ENCODE measurements at places on chromosomes 7 and 10.

- no peak for DNase-seq
These were observed 270.3 kb upstream of the AOAH start for GRCh38 chr7:36994456-36995112.

DNA sequence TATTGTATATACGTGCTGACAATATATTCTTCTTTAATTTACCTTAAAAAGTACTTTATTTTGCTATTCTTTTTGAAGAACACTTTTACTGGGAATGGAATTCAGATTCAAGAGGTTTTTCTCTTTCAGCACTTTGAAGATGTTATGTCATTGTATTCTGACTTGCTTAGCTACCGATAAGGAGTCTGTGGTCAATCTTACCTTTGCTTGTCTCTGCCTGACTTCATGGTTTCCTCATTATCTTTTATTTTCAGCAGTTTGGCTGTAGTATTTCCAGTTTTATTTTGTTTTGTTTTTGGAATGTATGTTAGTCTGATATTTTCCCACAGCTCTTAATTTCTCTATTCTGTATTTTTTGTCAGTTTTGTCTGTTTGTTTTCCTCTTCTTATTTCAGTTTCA, 187.9 kb upstream of the SMIM30 start:
- no peak for DNase-seq

GRCh38 chr7:140544388-140544826, 65.1 kb upstream of the MKRN1 start:
- no peak for DNase-seq

DNA sequence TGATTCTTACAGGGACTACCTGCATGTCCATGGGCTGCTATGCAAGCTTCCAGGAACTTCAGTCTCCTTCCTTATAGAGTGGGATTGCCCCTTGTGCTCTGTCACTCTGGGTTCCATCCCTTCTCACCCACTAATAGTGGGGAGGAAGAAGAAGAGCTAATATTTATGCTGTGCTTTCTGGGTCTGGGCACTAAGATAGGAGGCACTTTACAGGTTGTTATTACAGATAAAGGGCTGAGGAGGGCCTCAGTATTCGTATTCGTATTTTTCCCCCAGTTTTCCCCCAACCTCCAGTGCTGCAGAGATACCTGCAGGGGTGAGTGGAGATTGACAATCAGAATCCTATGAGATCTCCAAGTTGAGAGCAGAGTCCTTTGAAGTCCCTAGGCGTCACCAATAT, 14.2 kb downstream of the HK1 start:
- DNase-seq: no peak

- peak; percentile 94 for DNase-seq
These were observed at the start of gene BBS9 for GRCh38 chr7:33128990-33129805. Gene BBS9 (plus strand): TSS chr7:33129564. CDS start chr7:33146253, 16,689 bp downstream.

GRCh38 chr10:113267619-113268562, 285.0 kb upstream of the HABP2 start:
- DNase-seq: no peak

- DNase-seq: no peak
These were observed 7.7 kb downstream of the HTR7 start for GRCh38 chr10:90849956-90850749.

- DNase-seq: peak; percentile 94
These were observed 14.4 kb upstream of the WBP1L start for GRCh38 chr10:102729029-102730026.

GRCh38 chr7:120043250-120043649, 229.7 kb upstream of the KCND2 start:
- no peak for DNase-seq

DNA sequence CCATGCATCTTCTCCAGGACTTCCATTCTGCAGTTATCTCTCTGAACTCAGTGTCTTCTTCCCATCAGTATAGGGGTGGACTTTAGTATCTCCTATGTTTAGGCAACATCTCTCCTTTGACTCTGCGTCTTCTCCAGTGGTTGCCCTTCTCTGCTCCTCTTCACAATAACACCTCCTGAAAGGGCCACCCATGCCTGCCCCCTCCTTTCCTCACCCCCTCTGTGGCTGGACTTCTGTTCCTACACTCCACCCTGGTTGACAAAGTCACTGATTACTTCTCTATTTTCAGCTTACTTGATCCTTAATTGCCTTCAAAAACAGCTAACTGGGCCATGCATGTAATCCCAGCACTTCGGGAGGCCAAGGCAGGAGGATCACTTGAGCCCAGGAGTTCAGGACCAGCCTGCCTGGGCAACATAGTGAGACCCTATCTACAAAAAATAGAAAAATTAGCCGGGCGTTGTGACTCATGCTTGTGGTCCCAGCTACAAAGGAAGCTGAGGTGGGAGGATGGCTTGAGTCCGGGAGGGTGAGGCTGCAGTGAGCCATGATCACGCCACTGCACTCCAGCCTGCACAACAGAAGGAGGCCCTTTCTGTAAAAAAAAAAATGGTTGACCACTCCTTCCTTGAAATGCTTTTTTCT, 13.7 kb downstream of the SRGN start:
- no peak for DNase-seq

- peak; percentile 58 for DNase-seq
These were observed at the start of gene TFPI2 for GRCh38 chr7:93890464-93891068. Gene TFPI2 (minus strand): TSS chr7:93890753. CDS start chr7:93890678, 75 bp downstream.

- DNase-seq: no peak
These were observed 116.6 kb downstream of the NEURL1 start for GRCh38 chr10:103610083-103610472.

DNA sequence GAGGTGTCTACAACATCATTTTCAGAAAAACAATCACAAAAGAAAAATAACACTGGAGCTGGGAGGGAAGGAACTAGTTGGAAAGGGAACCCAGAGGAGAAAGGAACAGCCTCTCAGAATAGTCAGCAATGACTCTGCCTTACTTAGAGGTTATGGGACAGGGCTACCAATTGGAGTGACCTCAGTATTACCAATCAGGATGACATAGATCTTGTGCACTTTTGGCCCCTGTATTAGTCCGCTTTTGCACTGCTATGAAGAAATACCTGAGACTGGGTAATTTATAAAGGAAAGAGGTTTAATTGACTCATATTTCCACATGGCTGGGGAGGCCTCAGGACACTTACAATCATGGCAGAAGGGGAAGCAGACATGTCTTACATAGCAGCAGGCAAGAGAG, 99.7 kb upstream of the SDK1 start:
- no peak for DNase-seq

DNA sequence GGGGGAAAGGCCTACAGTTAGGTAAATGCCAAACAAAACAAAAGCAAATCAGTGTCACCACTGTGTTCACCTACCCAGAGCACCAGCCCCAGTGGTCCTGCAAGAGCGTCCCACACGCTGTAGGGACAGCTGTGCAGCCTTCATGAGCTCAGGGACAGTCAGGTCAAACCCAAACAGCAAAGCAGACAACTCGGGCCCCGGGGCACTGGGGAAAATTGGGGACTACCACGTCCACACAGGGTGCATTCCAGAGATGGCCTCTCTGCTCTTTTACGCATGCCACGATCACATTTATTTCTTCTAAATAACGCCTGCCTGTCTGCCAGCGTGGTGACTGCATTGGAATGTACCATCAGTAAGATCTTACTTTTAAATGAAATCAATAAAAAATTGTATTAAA, 21.7 kb downstream of the EBF3 start:
- DNase-seq: no peak

DNA sequence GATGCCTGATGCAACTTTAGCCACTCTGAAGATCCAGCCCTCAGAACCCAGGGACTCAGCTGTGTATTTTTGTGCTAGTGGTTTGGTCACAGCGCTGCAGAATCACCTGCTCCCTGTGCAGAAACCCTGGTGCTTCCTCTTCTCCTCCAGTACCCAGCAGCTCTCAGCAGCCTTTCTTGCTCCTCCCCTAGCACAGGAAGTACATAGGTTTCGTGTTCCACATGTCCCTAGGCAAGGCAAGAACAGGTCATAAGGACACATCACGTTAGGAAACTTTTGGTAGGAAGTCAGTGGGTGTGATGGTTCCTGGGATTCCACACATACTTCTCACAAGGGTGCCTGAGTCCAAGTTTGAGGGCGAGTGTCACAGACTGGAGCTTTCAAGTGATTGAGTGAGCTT, 167.9 kb upstream of the PRSS1 start:
- DNase-seq: no peak

DNA sequence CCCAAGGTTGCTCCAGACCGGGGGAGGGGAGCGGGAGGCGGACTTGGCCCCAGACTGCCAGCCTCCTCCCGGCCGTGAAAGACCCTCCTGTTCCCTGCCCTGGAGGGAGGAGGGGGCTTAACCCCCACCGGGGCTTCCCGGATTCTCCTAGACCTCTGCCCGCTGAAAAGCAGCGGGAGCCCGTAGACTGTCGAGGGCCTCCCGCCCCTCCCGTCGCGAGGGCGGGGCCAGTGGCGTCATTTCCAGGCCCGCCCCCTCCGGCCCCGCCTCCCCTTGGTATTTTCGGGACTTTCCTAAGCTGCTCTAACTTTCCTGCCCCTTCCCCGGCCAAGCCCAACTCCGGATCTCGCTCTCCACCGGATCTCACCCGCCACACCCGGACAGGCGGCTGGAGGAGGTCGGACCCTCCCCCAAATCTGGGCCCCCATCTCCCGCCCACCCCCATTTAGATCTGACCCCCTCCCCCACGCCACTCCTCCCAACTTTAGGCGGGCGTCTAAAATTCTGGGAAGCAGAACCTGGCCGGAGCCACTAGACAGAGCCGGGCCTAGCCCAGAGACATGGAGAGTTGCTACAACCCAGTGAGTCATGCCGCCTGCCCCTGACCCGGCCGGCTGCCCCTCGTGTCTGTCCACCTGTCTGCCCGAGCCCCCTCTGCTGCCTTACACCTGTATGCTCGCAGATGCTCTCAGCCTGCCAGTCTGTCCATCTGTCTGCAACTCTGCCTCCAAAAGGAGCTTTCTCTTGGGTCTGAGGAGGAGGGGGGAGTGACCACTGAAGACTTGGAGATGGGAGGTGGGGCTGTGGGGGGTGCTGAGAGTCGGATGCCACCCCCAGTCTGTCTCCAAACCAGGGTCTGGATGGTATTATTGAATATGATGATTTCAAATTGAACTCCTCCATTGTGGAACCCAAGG, at the start of gene NFKB2:
TSS of gene NFKB2 (plus strand) at position 306 of the 917 bp plus-strand sequence. CDS start at position 561, 255 bp downstream.
- peak; percentile 89 for DNase-seq

GRCh38 chr10:96996275-96996965, 164.3 kb downstream of the LCOR start:
- DNase-seq: no peak

DNA sequence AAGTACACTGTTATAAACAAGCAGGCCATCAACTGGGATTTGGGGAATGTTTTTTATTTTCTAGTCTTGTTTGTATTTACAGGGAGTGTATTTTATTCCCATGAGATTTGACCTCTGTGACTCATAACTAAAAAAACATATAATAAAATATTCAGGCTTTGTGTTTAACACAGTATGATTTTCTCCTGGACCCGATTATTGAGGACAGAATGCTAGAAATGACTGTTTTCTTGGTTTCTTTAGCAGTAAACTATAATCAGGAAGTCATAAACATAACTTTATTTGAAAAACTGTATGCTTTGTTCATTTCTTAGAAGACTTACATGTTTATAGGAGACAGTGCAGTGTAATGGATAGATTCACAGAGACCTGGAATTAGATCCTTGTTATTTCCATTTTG, 2.1 kb downstream of the NHLRC2 start:
- DNase-seq: no peak

DNA sequence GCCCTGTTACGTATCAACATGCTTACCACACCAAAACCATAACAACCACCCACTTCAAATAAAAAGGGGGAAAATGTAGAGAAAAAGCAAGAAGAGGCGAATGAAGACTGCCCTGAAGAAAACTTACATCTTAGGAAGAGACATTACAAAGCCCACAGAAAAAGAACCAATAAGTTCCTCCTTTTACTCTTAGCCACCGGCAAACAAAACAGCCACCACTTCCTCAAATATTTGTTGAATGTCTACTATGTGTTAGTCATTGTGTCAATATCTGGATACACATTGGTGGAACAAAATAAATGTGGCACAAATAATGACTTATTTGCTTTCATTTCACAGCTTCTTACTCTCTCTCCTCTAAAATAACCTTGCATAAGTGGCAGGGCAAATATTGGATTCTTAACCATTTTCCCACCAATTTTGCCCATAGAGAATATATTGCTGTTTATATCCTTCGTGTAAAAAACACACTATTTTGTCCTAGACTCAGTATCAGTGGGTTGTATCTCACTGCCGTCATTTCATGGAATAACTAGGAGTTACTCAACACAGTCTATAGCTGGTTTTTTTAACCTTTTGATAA, 106.8 kb downstream of the ANK3 start:
- DNase-seq: no peak

- DNase-seq: no peak
These were observed 6.3 kb downstream of the MYO1G start for GRCh38 chr7:44972562-44972961.

DNA sequence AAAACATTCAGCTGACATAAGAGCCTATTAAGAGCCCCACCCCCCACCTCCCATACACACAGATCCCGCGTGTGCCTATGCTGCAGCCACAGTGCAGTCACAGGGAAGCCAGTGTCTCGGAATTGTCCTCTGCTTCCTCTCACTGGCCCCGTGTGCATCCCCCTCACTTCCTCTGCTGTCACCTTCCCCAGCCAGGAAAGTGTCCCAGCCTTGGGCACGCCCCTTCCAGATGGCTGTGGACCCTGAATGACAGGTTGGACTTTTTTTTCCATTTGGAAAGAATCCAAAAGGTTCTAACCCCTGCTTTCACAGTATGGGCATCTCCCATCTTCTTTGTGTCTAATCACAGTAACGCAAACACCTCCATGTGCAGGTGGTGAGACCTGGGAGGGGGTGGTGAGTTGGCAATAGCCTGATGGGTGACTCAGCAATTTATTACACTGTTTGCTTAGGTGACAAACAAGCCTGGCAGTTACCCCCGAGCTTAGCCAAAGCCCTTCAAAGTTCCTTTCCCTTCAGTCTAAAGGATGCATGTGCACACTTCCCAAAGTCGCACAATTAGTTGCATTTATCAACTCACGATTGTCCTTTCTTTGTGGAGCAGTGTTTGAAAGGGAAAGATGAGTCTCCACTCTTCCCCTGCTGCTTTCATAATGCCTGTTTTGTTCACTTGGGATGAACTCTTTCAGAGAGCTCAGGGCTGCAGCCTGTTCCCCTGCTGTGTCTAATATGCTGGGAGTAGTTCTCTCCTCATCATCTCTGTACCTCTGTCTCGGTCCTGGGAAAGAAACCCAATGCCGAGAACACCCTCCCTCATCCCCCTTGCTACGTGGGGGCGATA, 67.5 kb upstream of the EFCAB10 start:
- no peak for DNase-seq

Data from WTC11 (cell line).